ENCODE measurements at places on chromosomes 12 and 14.

GRCh38 chr12:100733817-100734593, 60.6 kb upstream of the ANO4 start:
- no peak for DNase-seq

- no peak for DNase-seq
Measured at GRCh38 chr12:48033451-48033850, 29.2 kb upstream of the COL2A1 start.

- DNase-seq, result no peak
Measured at GRCh38 chr14:61498303-61498702, 176.9 kb downstream of the PRKCH start.

DNA sequence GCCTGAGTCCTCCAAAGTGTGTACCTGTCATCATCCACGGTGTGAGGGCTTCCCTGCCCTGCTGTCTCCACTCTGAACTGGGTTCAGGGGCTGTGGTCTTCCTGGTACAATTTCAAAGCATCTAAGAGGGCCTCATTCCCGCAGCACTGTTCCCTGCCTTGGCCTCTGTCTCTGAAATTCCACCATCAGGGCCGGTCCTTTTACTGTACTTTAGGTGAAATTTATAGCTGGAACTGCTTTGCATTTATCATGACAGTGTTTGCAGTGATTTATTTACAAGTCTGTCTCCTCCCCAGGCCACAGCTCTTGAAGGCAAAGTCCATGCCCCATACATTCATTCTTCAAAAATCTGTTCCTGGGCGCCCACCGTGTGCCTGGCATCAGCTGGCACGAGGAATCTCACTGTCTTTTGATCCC, 36.9 kb upstream of the NCOR2 start:
- no peak for DNase-seq

GRCh38 chr14:94505206-94505605, 4.1 kb downstream of the SERPINA12 start:
- no peak for DNase-seq

- DNase-seq, result no peak
Measured at GRCh38 chr12:58301038-58301729, 359.8 kb downstream of the ATP23 start.

DNA sequence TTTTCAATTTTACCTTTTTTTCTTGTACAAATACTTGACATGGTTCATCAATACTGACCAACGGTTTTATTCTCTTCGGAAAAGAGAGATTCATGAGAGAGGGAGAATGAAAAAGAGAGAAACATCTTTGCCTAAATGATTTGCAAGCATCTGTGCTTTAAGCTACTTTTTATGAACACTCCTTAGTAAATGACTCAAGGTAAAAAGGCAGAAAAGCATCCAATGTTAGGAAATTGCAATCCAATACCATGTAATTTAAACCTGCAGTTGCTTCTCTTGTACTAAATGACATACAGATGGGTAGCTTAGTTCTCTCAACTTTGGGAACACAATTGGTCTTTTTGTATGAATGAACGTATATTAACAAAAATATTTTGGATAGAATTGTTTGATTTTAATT, 46.1 kb downstream of the MSRB3 start:
- no peak for DNase-seq

- DNase-seq, result no peak
Measured at GRCh38 chr14:61691495-61691894, 3.8 kb upstream of the HIF1A start.

- no peak for DNase-seq
Measured at GRCh38 chr14:76656592-76656991, 104.7 kb upstream of the VASH1 start.

GRCh38 chr12:50477241-50477832, 27.4 kb upstream of the DIP2B start:
- DNase-seq, result no peak

DNA sequence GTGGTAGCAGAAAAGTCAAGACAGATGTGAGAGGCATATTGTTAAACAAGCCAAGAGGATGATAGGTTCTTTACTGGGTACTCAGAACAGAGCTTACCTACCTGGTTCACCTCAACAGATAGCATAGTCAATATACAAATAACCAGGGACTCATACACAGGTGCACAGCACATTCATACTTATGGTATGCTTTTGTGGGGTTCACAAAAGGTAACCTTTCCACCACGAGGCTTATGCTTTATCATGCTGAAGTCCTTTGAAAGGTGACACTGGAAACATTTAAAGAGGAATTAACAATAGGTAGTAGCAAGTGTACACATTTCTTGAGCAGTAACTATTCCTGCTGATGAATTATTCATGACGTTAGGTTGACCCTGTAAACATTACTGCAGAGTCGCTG, 42.2 kb upstream of the MBIP start:
- no peak for DNase-seq

- DNase-seq, result peak; percentile 29
Measured at GRCh38 chr14:105532735-105533141, 6.4 kb downstream of the TMEM121 start.

- no peak for DNase-seq
Measured at GRCh38 chr12:27822076-27822712, 42.2 kb upstream of the MANSC4 start.

GRCh38 chr12:117101953-117102799, 3.0 kb upstream of the TESC start:
- no peak for DNase-seq

DNA sequence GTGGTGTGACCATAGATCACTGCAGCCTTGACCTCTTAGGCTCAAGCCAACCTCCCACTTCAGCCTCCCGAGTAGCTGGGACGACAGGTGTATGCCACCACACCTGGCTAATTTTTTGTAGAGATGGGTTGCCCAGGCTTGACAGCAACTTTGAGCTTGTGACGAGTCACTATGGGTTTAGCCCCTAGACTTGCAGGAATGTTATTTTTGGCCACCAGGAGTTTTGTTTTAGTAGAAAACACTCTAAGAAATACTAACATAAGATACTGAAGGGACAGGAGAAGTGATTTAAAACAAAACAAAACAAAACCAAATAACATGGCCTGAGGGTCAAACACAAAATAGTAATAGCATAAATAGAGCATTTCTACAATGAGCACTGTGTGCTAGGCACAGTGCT, 26.4 kb downstream of the SETD3 start:
- no peak for DNase-seq

- no peak for DNase-seq
Measured at GRCh38 chr14:64232944-64233343, 61.2 kb downstream of the ESR2 start.

- DNase-seq, result no peak
Measured at GRCh38 chr12:98374007-98374406, 141.4 kb upstream of the TMPO start.

- no peak for DNase-seq
Measured at GRCh38 chr12:76029982-76030340, 1.6 kb downstream of the PHLDA1 start.

DNA sequence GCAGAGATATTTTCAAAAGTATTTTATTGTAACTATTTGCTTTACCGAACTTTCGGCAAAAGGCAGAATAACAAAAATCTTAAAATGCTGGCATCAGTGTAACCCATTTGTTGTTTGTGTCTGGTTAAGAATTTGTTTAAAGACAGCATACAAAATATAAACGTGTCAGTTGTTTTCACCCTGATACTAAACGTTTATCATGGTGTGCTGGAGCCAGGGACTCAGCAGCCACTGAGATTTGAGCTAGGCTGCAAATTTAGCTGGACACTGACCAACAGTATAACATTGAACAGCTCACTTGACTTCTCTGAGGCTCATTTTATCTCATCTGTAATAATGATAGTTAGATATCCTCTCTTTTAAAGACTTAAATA, 183.7 kb downstream of the TMTC3 start:
- DNase-seq, result no peak

GRCh38 chr12:82954064-82954463, 267.4 kb downstream of the TMTC2 start:
- no peak for DNase-seq

GRCh38 chr14:85039353-85039626, 490.7 kb upstream of the FLRT2 start:
- no peak for DNase-seq

- no peak for DNase-seq
Measured at GRCh38 chr12:47863985-47864384, 40.8 kb downstream of the VDR start.

- DNase-seq, result no peak
Measured at GRCh38 chr12:22986997-22987396, 362.0 kb downstream of the ETNK1 start.

DNA sequence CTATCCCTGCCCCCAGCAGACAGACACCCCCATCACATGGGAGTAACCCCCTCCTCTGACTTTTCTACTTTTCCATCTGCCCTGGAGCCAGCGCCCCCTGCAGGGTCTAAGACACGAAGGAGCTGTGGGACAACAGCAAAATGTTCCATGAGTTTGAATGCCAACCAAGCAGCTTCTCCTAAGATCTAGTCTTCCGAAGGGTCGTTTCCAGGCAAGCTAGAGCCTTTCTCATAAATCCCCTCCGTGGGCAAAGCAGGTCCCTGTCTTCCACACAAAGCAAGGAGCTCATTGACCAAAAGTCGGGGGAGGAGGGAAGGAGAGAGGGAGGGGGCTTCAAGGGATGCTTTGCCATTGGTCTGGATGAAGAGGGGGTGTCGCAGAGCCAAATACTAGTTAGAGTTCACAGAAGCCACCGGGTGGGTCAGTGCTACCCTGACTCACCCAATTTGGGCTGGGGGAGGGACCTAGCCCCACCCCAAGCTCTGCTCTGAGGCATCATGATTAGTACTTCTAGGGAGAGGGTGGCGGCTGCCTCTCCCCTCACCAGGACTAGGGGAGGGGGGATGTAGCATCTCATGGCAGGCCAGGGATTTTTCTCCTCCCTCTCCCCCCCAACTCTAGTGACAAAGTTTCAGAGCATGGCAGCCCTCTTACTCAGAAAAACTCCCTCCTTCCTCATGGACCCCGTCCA, 1.6 kb downstream of the MSI1 start:
- DNase-seq, result no peak

DNA sequence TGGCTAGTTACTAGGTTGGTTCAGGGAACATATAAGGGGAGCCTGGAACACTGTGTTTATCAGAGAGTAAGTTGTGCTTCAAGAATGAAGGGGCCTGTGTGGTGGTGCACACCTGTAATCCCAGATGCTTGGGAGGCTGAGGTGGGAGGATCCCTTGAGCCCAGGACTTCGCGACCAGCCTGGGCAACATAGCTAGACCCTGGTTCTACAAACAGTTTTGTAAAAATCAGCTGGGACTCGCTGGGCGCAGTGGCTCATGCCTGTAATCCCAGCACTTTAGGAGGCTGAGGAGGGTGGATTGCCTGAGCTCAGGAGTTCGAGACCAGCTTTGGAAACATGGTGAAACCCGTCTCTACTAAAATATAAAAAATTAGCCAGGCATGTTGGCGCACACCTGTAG, 42.1 kb upstream of the GPR132 start:
- no peak for DNase-seq

GRCh38 chr12:118098911-118099671, 4.7 kb downstream of the VSIG10 start:
- no peak for DNase-seq

GRCh38 chr12:25914551-25914950, 43.9 kb upstream of the RASSF8 start:
- DNase-seq, result no peak

DNA sequence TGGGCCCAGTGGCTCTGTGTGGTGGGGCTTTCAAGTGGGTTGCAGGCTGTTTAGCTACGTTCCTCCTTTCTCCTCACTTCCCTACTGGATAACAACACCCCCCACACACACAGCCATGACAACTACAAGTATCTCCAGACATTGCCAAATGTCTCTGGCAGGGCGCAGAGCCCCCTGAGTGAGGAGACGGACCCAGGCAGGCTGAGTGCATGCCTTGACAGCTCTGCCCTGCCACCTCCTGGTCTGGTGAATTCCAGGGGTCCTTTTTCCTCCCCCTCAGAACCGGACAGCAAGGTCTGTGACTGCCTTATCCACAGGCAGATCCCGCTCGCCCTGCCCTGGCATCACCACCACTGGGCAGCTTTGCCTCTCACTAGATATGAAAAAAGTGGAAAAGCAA, 276.5 kb downstream of the TMEM132C start:
- no peak for DNase-seq

DNA sequence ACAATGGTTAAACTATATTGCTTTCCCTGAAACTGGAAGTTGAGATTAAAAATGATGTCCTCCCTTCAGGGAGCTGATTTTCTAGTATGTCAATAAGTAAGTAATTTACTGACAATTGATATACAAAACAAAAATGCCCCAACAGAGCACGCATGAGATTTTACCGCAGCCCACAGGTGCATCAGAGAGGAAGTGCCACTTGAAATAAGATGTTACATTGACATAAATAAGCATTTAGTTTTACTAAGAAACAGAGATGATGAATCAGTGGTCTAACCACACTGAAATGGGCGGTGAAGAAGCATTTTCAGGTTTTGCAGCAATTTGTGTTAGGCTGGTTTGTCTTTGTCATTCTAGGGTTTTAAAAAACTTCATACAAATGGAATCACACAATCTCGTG, 8.8 kb upstream of the CLECL1 start:
- no peak for DNase-seq
